ENCODE measurements at places on chromosomes 2 and 18. TPM values are rescaled to one million over a fixed set of nuclear protein-coding genes. Genes with fewer than 3 reads are reported as not detected.

DNA sequence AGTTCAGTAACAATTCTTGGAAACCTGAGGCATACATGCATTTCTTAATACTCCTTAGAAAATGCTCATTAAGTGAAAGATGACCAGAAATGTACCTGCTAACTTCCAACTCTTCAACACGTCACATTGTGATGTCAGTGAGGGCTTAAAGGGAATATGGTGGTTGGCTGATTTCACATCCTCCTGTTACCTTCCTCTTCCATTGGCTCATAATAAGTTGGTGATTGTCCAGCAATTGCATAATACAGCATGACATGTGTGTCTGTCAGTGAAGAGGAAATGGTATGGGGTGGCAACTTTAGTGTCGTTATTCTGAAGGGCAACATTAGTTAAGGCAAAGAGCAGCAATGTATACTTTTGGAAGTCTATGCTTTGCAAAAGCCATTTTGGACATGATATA lies 26.0 kb downstream of the PLEK start:
- no peaks in the 10 kb centered on the region for H3K36me3 ChIP-seq
- DNase-seq = no peak
- H3K4me3 ChIP-seq = no peak overlapping the region

PARD6G gene
- total RNA-seq = 2.2 TPM

DNA sequence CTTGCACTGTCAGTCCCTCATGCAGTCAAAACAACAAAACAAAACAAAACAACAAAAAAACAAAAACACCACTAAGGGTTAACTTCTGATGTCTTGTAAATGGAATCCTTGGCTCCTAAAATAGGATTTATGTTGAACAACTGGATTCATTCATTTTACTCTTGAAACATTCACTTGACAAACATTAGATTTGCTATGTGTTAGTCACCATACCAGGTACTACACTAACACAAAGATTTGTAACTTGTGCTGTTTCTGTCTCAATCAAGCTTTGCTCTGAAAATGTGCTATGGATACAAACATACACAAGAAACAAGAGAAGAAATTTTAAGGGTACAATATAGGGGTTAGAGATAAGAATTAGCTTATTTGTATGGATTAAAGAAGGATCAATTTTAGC lies 812.8 kb downstream of the LRP1B start:
- H3K4me1 ChIP-seq = no peaks in the 10 kb centered on the region
- H3K27me3 ChIP-seq = no peaks in the 10 kb centered on the region
- DNase-seq = no peak
- H3K4me3 ChIP-seq = no peak overlapping the region

DNA sequence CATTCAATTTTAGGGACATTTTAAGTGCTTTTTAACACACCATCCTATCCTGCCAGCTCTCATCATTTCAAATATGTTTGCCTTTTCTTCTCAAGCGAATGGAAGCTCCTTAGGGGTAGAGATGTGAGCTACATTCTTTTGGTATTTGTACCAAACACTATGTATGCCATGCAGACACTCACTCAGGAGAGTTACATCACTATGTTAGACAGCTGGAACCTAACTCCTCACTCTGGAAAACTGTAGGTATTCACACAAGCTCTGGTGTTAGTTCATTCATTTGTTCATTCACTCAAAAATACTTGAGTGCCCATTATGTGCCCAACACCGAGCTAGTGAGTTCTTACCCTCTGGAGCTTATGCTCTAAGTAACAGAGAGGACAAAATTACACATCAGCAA lies 26.4 kb upstream of the RNU4ATAC start:
- H3K36me3 ChIP-seq = peaks cover 5% of the 10 kb centered on the region
- no peak for DNase-seq
- H3K4me1 ChIP-seq = peaks cover 53% of the 10 kb centered on the region
- H3K4me3 ChIP-seq = no peak overlapping the region
- H3K27me3 ChIP-seq = no peaks in the 10 kb centered on the region

MAP3K20 gene
- 56.1 TPM for total RNA-seq

- H3K4me3 ChIP-seq = no peak overlapping the region
- DNase-seq = peak; percentile 84
- peaks cover 34% of the 10 kb centered on the region for H3K27me3 ChIP-seq
- no peak overlapping the region for H3K27ac ChIP-seq
- H3K36me3 ChIP-seq = no peaks in the 10 kb centered on the region
Measured at GRCh38 chr2:240703417-240704341, 12.0 kb downstream of the AQP12A start.

TRAPPC12 gene
- total RNA-seq = 67.0 TPM

GRCh38 chr2:36539631-36540030 lies 58.3 kb downstream of the FEZ2 start:
- H3K4me1 ChIP-seq = peaks cover 48% of the 10 kb centered on the region
- DNase-seq = peak; percentile 17
- H3K4me3 ChIP-seq = no peak overlapping the region
- peaks cover 94% of the 10 kb centered on the region for H3K36me3 ChIP-seq

DNA sequence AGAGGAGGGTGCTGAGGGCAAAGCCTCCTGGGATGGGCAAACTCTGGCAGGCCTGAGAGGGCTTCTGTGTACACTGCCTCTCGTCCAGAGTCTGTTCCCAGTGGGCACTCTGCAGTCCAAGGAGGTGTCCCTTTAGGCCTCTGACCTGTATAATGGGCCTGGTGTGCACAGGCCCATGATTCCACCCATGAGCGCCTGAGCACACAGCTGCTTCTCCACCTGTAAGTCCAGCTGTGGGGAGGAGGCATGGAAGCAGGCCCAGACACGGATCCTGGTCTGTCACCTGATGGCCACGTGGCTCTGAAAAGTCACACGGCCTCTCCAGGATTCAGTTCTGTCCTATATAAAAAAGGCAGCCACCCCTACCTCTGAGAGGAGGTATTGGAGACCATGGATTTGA lies 57.0 kb downstream of the PARD6G start:
- no peak overlapping the region for H3K4me3 ChIP-seq
- peak; percentile 37 for DNase-seq
- no peaks in the 10 kb centered on the region for H3K4me1 ChIP-seq
- no peak overlapping the region for H3K27ac ChIP-seq
- no peaks in the 10 kb centered on the region for H3K36me3 ChIP-seq

- no peaks in the 10 kb centered on the region for H3K36me3 ChIP-seq
- H3K27me3 ChIP-seq = no peaks in the 10 kb centered on the region
- no peak for DNase-seq
- H3K4me3 ChIP-seq = no peak overlapping the region
- H3K4me1 ChIP-seq = no peaks in the 10 kb centered on the region
Measured at GRCh38 chr2:80326214-80326613, 21.7 kb upstream of the LRRTM1 start.

DNA sequence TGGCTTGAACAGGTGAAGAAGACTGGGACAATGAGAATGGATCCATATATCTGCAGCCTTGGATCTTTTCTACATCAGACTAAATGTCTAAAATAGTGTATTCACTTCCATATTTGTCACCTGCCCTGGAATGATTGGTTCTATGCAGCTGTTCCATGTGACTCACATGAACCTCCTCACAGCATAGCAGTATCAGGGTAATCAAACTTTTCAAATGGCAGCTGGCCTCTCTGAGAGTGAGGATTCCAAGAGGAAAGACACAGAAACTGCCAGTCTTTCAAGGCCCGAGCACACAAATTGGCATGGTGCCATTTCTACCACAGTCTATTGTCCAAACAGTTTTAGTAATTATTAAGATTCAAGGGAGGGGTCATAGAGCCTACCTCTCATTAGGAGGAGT lies 859.3 kb downstream of the BCL11A start:
- H3K27ac ChIP-seq = no peak overlapping the region
- H3K27me3 ChIP-seq = no peaks in the 10 kb centered on the region
- H3K4me1 ChIP-seq = no peaks in the 10 kb centered on the region
- no peaks in the 10 kb centered on the region for H3K36me3 ChIP-seq
- H3K4me3 ChIP-seq = no peak overlapping the region
- DNase-seq = no peak

DNA sequence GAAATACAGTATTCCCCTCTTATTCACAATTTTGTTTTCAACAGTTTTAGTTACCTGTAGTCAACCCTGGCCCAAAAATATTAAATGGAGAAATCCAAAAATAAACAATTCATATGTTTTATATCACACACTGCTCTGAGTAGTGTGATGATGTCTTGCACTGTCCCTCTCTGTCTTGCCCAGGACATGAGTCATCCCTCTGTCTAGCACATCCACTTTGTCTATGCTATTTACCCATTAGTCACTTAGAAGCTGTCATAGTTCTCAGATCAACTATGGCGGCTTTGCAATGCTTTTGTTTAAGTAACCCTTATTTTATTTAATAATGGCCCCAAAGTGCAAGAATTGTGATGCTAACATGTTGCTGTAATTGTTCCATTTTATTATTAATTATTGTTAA lies 380.6 kb upstream of the REG3G start:
- H3K36me3 ChIP-seq = no peaks in the 10 kb centered on the region
- H3K27me3 ChIP-seq = no peaks in the 10 kb centered on the region
- H3K4me3 ChIP-seq = no peak overlapping the region
- no peak for DNase-seq
- no peaks in the 10 kb centered on the region for H3K4me1 ChIP-seq
- H3K27ac ChIP-seq = no peak overlapping the region

LOXHD1 gene
- total RNA-seq = not detected

IL1R1 gene
- total RNA-seq = 116 TPM

ABCG5 gene
- total RNA-seq = not detected

DNA sequence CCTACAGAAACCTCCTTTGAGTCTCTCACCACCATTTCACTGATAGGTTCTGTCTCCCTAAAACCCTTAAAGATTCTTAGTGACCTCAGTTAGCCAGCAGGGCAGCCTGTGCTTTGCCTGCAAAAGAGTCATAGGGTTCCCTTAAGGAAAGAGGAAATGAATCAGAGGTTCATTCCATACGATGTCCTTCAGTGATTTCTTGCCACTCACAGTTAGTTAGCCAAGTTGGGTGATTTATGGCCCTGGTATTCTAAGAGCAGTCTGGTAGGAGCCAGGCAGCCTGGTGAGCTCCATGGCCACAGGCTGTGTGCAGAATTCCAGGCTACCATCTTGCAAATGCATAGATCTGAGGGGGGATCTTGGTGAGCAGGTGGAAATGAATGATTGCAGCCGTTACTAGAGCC lies 18.7 kb upstream of the CCBE1 start:
- H3K27ac ChIP-seq = peak overlapping the region; percentile 89
- H3K36me3 ChIP-seq = no peaks in the 10 kb centered on the region
- H3K4me1 ChIP-seq = peaks cover 52% of the 10 kb centered on the region
- DNase-seq = peak; percentile 94
- H3K27me3 ChIP-seq = no peaks in the 10 kb centered on the region
- no peak overlapping the region for H3K4me3 ChIP-seq

DNA sequence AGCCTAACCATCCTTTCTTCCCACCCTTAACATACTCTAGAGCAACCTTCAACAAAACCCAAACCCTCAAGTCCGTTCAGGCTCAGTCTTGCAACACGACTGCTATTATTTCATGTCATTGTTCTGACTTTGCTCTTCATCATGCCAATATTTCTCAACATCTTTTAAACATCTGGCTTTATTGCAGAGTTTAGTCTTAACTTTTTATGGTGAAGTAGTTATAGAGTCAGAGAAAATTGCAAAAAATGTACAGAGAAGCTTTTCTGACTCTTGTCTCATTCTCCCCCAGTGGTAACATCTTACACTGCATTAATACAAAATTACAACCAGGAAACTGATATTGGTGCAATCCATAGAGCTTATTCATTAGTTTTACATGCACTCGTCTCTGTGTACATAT lies 3.9 kb downstream of the MARCO start:
- H3K27me3 ChIP-seq = no peaks in the 10 kb centered on the region
- DNase-seq = no peak
- H3K36me3 ChIP-seq = no peaks in the 10 kb centered on the region
- H3K4me3 ChIP-seq = no peak overlapping the region
- H3K27ac ChIP-seq = no peak overlapping the region

GRCh38 chr2:26770986-26771586 lies 7.0 kb downstream of the SLC35F6 start:
- DNase-seq = peak; percentile 90
- no peak overlapping the region for H3K27ac ChIP-seq
- H3K36me3 ChIP-seq = peaks cover 19% of the 10 kb centered on the region
- no peak overlapping the region for H3K4me3 ChIP-seq

LONRF2 gene
- total RNA-seq = under 0.01 TPM

- H3K4me1 ChIP-seq = no peaks in the 10 kb centered on the region
- no peak overlapping the region for H3K27ac ChIP-seq
- DNase-seq = no peak
Measured at GRCh38 chr2:147888680-147889079, 43.9 kb downstream of the ACVR2A start.

DNA sequence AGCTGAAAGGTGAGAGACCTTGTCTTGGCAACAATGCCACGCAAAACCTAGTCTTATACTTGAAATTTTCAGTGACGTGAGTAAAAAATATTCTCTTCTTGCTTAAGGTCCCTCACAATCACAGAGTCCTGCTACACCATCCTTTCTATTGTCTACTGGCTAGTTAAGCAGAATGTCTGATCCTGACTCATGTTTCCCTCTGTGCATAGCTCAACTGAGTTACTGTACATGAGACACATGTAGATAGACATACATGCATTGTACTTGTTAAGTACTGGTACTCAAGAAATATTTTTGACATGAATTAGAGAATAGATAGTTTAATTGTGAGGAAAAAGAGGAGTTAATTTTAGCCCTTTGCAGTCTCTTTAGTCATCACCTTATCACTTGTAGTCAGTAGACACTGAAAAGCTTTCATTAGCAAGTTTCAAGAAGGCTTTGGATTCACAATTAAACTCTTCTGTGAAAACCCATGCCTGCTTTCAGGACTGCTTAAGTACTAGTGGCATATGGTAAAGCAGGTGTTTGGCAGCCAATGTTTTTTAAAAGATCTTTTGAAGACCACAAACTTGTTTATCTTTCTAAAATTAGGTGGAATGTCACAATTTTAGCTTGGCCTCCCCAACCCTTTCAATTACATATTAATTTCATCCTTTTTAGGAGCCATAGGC lies 158.7 kb upstream of the CCDC150 start:
- no peaks in the 10 kb centered on the region for H3K36me3 ChIP-seq
- H3K4me1 ChIP-seq = peaks cover 49% of the 10 kb centered on the region
- DNase-seq = no peak

IL36G gene
- not detected for total RNA-seq

PPP1CB gene
- total RNA-seq = 170 TPM

GRCh38 chr2:72926368-72926767 lies 9.0 kb downstream of the EMX1 start:
- peaks cover 6% of the 10 kb centered on the region for H3K4me1 ChIP-seq
- no peak overlapping the region for H3K4me3 ChIP-seq
- no peak overlapping the region for H3K27ac ChIP-seq
- peak; percentile 37 for DNase-seq
- peaks cover 92% of the 10 kb centered on the region for H3K27me3 ChIP-seq

GRCh38 chr2:212686285-212686895 lies 147.8 kb upstream of the ERBB4 start:
- DNase-seq = peak; percentile 82
- H3K4me1 ChIP-seq = no peaks in the 10 kb centered on the region
- no peak overlapping the region for H3K27ac ChIP-seq
- H3K27me3 ChIP-seq = no peaks in the 10 kb centered on the region
- H3K36me3 ChIP-seq = no peaks in the 10 kb centered on the region

BOLL gene
- total RNA-seq = not detected

GRCh38 chr18:55844382-55844781 lies 256.4 kb upstream of the TCF4 start:
- peaks cover 5% of the 10 kb centered on the region for H3K4me1 ChIP-seq
- H3K27ac ChIP-seq = no peak overlapping the region
- H3K4me3 ChIP-seq = no peak overlapping the region
- DNase-seq = no peak
